ENCODE measurements at places on chromosomes 6 and 20. TPM values are rescaled to one million over a fixed set of nuclear protein-coding genes. Genes with fewer than 3 reads are reported as not detected.

Gene SYS1
- 35.1 TPM for polyA plus RNA-seq

Gene ADGRF1
- 51.5 TPM for polyA plus RNA-seq

Gene GABRR1
- polyA plus RNA-seq: not detected

Gene C4B
- polyA plus RNA-seq: 2.3 TPM

Gene HLA-DOB
- polyA plus RNA-seq: 13.3 TPM

Gene SYCP2L
- polyA plus RNA-seq: 0.28 TPM

Gene TNFRSF21
- 89.7 TPM for polyA plus RNA-seq

Gene C4A
- polyA plus RNA-seq: 2.0 TPM

Gene PLA2G7
- polyA plus RNA-seq: 5.4 TPM

Gene WFDC12
- polyA plus RNA-seq: 0.10 TPM

All from mammary epithelial cell (primary cell).